ENCODE measurements at places on chromosomes 3 and 15. TPM values are rescaled to one million over a fixed set of nuclear protein-coding genes. Genes with fewer than 3 reads are reported as not detected.

Gene FBXO40
- under 0.01 TPM for total RNA-seq

Gene DPPA2
- not detected for total RNA-seq

Gene CP
- not detected for total RNA-seq

Gene GCNT3
- 0.37 TPM for total RNA-seq

Gene LRRC2
- total RNA-seq: 7.4 TPM

Gene RETNLB
- not detected for total RNA-seq

Gene TM2D3
- 50.5 TPM for total RNA-seq

Gene GNAT1
- total RNA-seq: not detected

Gene UNC13C
- total RNA-seq: not detected

Gene SCG3
- total RNA-seq: not detected

Gene LRIG1
- total RNA-seq: 37.7 TPM

Gene USP50
- 0.62 TPM for total RNA-seq

Gene PGBD4
- total RNA-seq: 2.6 TPM

Gene CCDC191
- 1.2 TPM for total RNA-seq

Gene IQCH
- 7.0 TPM for total RNA-seq

Gene ARIH2
- 82.4 TPM for total RNA-seq

Gene OR5H1
- total RNA-seq: not detected

Gene ALG1L2
- total RNA-seq: 0.22 TPM

Gene NR2C2
- total RNA-seq: 25.7 TPM

Gene THBS1
- total RNA-seq: 214 TPM

Gene PAQR9
- total RNA-seq: not detected

Gene SOX14
- total RNA-seq: not detected

Gene ITIH3
- total RNA-seq: 0.12 TPM

Gene CCDC32
- total RNA-seq: 19.1 TPM

Gene TGM4
- total RNA-seq: not detected

Gene LTK
- total RNA-seq: 0.37 TPM

Gene GOLGA8O
- 1.7 TPM for total RNA-seq

Gene CPA3
- not detected for total RNA-seq

Gene PARP6
- total RNA-seq: 16.3 TPM

Gene TNNC1
- total RNA-seq: 0.33 TPM

Gene DRD3
- not detected for total RNA-seq

Gene FILIP1L
- total RNA-seq: 15.8 TPM

Gene RTP3
- not detected for total RNA-seq

Gene CDCP1
- total RNA-seq: 27.7 TPM

Gene FGF7
- total RNA-seq: 264 TPM

Gene SKOR1
- 0.12 TPM for total RNA-seq

Data from uterine smooth muscle cell (primary cell).